ENCODE measurements at places on chromosomes 4 and X.

GRCh38 chrX:42752730-42753129, 25.2 kb downstream of the PPP1R2C start:
- DNase-seq: no peak

GRCh38 chr4:31518796-31519250, 798.7 kb downstream of the PCDH7 start:
- DNase-seq: no peak

DNA sequence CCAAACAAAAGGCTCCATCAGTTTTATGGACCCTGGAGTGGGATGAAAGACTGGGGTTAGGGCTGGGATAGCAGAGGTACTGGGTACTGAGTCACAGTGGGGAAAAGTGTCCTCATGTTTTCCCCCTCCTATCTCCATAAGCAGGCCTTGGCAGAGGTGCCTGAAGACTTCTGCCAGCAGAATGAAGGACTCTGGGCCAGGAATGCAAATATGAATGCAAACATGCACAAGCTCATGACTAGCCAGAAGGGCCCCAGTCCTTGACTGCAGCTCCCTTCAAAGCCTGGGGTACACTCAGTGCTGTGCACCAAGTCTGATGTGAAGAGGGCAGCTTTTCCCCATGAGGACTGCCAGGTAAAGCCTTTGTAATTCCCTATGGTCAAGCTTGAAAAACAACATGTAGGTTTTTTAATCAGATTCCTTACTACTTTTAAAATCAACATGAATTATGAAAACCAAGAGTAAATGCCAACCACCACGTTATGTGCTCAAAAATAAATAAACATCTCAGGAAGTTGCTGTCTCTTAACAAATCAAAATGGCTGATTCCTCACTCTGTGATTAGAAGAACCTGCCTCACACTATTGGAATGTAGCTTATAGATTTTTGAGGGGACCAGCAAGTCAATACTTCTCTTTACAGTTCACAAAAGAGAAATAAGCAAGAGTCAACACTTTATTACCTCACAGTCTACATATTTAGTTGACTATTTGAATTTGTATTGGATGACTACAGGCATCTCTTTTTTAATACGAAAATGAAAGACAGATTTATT, 1512.0 kb downstream of the ARAP2 start:
- no peak for DNase-seq

- DNase-seq: no peak
These were observed 159.9 kb downstream of the UNC5C start for GRCh38 chr4:95388911-95389310.

GRCh38 chr4:136571315-136571714, 961.0 kb downstream of the PCDH18 start:
- no peak for DNase-seq

- no peak for DNase-seq
These were observed 55.9 kb upstream of the HGFAC start for GRCh38 chr4:3385711-3386420.

- DNase-seq: no peak
These were observed 3.4 kb downstream of the RHOH start for GRCh38 chr4:40199999-40200874.

DNA sequence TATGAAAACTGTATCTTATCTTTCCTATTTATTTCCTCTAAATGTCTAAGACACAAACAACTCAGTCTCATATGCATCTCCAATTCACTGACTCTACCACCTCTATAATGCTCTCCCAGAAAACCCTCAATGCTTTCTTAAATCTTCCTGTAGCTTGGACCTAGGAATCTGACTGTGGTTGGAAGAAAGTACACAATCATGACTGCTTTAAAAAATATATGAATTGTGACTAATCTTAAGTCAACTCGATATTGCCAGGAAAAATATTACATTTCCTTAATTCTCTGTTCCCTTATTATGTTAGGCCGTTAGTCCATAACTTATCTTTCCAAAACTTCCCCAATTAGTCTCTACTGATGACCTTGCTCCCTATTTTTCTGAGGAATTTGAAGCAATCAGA, 87.0 kb downstream of the SPCS3 start:
- no peak for DNase-seq

- no peak for DNase-seq
These were observed 210.7 kb downstream of the PPP3CA start for GRCh38 chr4:101136373-101137370.

DNA sequence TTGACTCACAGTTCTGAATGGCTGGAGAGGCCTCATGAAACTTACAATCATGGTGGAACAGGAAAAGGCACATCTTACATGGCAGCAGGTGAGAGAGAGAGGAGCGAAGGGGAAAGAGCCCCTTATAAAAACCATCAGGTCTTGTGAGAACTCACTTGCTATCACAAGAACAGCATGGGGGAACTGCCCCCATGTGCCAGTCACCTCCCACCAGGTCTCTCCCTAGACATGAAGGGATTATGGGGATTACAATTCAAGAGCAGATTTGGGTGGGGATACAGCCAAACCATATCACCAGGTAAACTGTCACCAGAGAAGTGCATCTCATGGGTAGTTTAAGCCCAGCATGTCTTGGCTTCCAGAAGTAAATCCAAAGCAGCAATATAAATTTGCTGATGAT, 7.5 kb upstream of the SMARCA5 start:
- DNase-seq: no peak

- DNase-seq: no peak
These were observed 88.1 kb downstream of the NPFFR2 start for GRCh38 chr4:72119946-72120345.

GRCh38 chrX:153460826-153461225, 9.6 kb downstream of the HAUS7 start:
- DNase-seq: no peak

- DNase-seq: no peak
These were observed 72.8 kb upstream of the NPFFR2 start for GRCh38 chr4:71958978-71959377.

DNA sequence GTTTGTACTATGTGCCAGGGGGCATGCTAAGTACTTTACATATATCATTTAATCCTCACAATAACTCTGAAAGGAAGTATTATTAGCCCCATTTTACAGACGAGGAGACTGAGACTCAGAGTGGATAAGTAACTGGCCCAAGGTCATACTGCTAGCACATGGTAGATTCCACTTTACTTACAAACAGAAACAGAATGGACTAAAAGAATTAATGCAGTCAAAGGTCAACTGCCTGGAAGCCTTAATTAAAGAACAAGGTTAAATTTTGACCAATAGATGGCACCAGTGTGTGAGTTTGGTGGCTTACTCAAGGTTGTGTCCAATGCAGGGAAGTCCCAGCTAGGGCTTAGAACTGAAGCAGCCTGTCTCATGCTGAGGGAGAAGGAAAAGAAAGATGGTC, 4.7 kb downstream of the RIPPLY1 start:
- no peak for DNase-seq

DNA sequence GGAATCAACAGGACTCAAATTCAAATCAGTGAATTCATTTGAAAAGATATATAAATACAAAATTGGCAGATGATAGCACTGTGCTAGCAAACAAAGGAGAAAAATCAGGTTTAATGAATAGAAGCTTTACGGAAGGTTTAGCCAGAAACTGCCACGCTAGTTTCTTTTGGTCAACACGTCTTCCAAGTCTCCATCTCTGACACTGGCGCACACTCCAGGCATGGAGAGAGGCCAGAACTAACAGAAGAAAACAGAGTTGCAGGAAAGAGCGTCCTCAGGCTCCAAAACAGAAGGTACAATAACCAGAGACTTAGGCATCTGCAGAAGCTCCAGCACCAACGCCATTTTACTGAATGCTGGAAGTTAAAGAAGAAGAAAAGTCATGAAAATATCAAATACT, 497.3 kb upstream of the FRG1 start:
- DNase-seq: no peak

GRCh38 chr4:8010618-8011017, 71.0 kb upstream of the AFAP1 start:
- DNase-seq: no peak

GRCh38 chr4:145804116-145804515, 124.2 kb downstream of the C4orf51 start:
- DNase-seq: no peak

DNA sequence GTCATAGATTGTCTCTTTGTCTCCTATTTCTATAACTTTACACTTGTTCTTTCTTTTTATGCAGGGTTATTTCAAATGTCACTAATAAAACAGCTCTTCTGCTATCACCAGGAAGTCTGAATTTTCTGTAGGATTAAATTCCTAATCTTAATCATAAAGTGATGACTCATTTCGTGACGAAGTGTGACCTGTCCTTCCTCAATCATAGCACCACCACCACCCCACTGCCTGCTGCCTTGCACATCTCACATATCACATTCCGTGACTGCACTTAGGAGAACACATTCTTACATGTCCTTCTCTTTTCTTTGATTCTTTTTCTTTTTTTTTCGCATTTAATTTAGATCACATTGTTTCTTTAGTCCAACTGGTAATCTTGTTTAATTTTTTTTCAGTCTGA, 57.7 kb upstream of the UGT2B7 start:
- DNase-seq: no peak

DNA sequence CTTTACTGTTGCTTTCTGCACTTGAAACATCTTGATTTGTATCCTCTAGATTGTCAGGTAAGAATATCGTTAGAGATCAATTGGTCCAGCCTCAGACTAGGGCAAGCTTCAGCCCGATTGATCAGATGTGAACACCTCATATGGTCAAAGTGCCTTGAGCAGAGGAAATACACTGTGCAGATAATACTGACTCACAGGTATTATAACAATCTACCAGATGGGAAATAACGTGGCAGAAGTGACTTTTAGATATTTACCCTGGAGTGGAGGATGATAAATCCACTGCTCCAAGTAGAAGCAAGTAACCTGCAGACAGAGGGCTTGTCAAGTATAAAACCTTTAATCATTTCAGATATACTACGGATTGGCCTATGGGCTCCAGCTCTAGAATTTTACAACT, 17.9 kb downstream of the VEGFC start:
- DNase-seq: no peak

- DNase-seq: no peak
These were observed 49.4 kb downstream of the RHOH start for GRCh38 chr4:40246011-40246900.

DNA sequence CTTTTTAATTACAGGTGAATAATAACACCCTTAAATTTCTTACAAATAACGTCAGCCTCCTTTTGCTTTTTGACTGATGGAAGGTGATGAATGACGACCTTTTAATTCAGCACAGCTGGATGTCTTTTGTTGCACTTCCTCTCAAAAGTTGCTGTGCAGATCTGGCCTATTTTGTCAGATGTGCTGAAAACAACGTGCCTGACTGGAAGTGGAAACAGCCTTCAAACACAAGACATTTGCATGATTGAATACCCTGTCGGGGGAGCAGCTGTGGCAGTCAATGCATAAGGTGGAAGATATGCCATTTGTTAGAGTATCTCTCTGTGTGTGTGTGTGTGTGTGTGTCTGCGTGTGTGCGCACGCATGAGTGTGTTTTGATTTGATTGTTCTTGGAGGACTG, 579.7 kb downstream of the SPRY1 start:
- no peak for DNase-seq

DNA sequence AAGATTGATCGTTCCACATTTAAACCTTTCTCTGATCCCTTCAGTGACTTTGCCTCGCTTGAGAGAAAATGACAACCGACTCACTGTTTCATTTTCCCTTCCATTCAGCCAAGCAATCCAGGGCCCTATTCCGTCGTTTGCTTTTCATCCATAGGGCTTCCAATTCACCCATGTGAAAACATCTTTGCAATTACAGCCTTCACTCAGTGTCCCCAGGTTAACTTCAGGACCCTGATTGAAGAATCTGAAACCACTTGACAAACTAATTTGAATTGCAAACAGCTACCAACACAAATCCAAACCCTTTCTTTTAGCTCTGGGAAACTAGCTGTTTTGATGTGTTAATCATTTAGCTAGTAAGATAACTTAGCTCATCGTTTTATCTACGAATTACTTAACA, 120.2 kb upstream of the FAM9C start:
- no peak for DNase-seq

- no peak for DNase-seq
These were observed 170.1 kb downstream of the AFAP1 start for GRCh38 chr4:7769396-7770223.

GRCh38 chrX:24428516-24428915, 36.6 kb upstream of the PDK3 start:
- DNase-seq: no peak

DNA sequence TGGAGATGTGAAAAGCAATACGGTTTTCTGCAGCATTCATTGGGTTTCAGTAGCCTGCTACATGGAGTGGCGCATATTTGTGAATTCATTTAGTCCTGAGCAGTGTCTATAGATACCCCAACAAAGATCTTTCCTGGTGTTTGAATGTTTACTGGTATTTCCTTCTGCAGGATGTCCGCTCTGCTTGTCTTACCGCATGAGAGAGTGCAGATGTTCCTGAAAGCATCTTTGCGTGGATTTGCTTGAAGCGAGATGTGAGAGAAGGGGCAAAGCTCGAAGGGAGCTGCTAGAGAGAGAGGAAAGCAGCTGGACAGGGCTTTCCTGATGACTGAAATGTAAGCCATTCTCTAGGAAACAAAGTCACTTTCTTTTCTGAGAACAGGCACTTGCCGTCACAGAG, 40.9 kb upstream of the GYPA start:
- no peak for DNase-seq

DNA sequence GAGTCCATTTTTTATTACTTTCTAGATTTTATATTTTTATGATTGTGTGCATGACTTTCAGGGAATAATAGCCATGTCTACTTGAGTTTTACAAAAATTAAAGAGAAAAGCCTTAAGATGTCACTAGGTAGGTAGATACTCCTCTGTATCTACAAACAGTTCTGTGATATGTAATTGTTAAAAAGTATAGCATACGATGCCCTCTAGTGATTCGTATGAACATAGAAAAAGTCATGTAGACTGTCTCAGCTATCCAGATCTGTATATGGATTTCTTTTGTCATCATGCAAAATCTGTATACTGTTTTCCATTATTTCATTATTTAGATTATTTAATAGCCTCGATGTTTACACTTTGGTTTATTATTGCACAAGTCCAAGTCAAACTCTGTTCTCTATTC, 856.6 kb downstream of the CENPC start:
- no peak for DNase-seq

GRCh38 chr4:15689540-15689939, 7.9 kb downstream of the FAM200B start:
- DNase-seq: no peak

GRCh38 chr4:2832981-2833670, 10.5 kb upstream of the ADD1 start:
- no peak for DNase-seq

GRCh38 chr4:38765382-38765781, 17.4 kb downstream of the TLR10 start:
- DNase-seq: no peak

- DNase-seq: no peak
These were observed 268.7 kb downstream of the SLC39A8 start for GRCh38 chr4:102076622-102077021.

- no peak for DNase-seq
These were observed 1.5 kb upstream of the TRIML2 start for GRCh38 chr4:188110741-188111471.

GRCh38 chrX:44937606-44938005, 64.6 kb downstream of the KDM6A start:
- DNase-seq: no peak

DNA sequence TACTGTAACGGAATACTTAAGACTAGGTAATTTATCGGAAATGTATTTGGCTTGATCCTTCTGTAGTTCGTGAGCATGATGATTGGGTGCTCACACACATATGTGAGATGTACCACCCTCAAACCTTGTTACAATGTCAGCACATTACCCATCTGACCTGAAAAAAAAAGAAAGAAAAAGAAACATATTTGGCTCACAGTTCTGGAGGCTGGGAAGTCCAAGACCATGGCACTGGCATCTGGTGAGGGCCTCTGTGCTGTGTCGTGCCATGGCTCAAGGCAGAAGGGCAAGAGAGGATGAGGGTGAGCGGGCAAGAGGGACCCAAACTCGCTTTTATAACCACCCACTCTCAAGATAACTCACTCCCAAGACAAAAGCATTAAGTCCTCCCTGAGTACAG, 7.0 kb upstream of the CLDN24 start:
- no peak for DNase-seq

Measured in stimulated activated CD8-positive, alpha-beta memory T cell treated with anti-CD3 and anti-CD28 coated beads, Interleukin-4, amount 100 ng/mL, for 1 hour (primary cell).